ENCODE measurements at places on chromosomes 5 and 9.

DNA sequence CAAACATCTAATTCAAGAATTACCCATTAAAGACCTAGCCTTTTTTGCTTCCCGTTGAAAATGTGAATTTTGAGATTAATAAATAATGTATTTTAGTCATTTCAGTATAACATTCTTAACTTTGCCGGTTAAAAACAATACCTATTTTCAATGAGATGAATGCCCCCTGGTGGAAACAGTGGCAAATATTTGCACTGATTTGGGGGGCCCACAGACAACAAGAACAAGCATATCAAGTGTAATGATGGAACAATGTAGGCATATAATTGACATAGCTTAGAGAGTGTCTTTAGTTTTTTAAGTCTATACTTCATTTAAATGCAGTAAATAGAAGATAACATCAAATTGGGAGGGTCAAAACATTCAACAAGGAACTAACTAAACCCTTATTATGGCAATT, 111.9 kb downstream of the NTRK2 start:
- H3K27me3 ChIP-seq, result peaks cover 14% of the 10 kb centered on the region
- H3K27ac ChIP-seq, result no peak overlapping the region
- no peaks in the 10 kb centered on the region for H3K4me1 ChIP-seq

- H3K4me1 ChIP-seq, result no peaks in the 10 kb centered on the region
- H3K27ac ChIP-seq, result no peak overlapping the region
- no peak overlapping the region for H3K4me3 ChIP-seq
- no peak for DNase-seq
- H3K36me3 ChIP-seq, result no peaks in the 10 kb centered on the region
Observed at GRCh38 chr9:94153905-94154304, 69.6 kb downstream of the PTPDC1 start.

- H3K27me3 ChIP-seq, result no peaks in the 10 kb centered on the region
- no peak overlapping the region for H3K27ac ChIP-seq
- no peaks in the 10 kb centered on the region for H3K36me3 ChIP-seq
- DNase-seq, result no peak
- H3K4me1 ChIP-seq, result no peaks in the 10 kb centered on the region
- H3K4me3 ChIP-seq, result no peak overlapping the region
Observed at GRCh38 chr5:110899566-110900412, 161.0 kb downstream of the SLC25A46 start.

DNA sequence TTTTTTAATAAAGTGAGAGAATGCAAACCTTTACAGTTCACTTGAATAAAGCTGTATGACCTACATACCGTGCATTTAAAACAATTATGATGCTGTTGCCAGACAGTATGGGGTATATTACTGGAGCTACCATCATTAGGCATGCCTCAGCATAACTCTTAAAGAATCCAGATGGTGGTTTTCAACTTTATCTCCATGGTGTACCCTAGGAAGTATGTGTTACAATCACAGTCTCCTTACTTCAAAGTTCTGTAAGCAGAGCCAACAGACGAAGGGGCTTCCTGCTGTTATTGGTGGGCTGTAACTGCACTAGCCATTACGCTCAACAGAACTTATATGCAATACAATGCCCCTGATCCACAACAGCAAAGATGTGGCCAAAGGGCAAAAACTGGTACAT, 803.3 kb downstream of the DTWD2 start:
- no peak for DNase-seq
- no peaks in the 10 kb centered on the region for H3K36me3 ChIP-seq
- no peaks in the 10 kb centered on the region for H3K4me1 ChIP-seq

DNA sequence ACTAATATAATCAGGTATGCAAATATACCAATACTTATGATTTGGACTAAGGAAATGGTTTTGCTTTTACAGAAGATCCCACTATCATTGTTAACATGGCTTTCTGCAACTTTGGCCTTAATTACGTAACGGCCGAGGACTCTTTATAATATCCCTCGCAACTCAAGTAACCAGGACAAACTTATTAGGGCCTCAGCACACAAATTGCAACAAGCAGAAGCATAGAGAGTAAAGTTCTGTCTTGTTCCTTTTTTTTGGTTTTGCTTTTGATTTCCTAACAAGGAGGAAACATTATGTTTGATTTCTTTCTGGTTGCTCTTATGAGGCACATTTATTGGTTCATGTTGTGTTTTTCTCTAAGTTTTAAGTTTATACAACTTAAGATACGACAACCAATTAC, 60.4 kb downstream of the RORB start:
- H3K4me1 ChIP-seq, result no peaks in the 10 kb centered on the region
- H3K36me3 ChIP-seq, result no peaks in the 10 kb centered on the region
- H3K27ac ChIP-seq, result no peak overlapping the region
- no peak overlapping the region for H3K4me3 ChIP-seq

DNA sequence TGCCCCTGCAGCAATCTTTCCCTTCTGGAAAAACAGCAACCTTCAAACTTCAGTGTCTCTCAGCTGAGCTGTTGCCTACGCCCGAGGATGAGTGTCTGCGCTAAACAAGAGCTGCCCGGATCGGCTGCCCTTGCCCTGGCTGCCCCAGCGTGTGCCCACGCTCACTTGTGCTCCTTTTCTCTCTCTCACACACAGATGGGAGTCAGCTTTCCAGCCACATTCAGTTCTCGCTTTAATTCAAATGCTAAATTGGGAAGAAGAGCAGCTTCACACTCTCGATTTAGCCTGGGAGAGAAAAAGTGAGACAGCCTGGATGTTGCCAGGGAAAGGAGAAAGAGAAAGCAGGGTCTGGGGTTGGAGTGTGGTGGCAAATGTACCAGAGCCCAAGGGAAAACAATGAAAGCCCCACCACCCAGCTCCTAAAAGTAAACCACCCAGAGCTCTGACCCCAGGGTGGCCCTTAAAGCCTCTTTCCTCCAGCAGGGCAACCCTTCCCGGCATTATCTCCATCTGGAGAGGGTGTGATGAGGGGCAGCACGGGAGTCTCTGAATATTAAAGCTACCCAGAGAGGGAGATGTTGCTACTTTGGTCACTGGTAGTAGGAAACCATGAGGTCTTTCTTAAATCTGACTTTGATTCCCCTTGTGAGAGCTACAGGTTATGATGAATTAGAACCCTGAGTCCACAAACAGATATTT, 9.9 kb upstream of the EGR1 start:
- no peak for DNase-seq
- no peaks in the 10 kb centered on the region for H3K27me3 ChIP-seq

DNA sequence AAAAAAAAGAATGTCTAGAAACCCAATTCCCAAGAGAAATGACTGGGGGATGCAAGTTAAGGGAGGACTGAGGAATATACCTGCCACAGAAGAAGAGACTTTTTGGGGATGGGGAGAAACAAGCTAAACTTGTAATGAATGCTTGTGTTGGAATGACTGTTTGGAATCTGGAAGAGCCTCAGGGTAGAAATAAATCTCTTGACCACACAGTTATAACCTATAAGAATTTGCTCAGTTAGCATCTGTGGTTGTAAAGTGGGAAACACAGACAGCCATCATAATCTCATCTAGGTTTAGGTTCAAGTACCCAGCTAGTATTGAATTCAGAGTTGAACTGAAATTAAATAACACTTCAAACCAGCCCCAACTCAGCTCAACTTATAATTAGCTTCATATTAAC, 678.3 kb upstream of the CHD1 start:
- H3K27me3 ChIP-seq, result no peaks in the 10 kb centered on the region
- no peak overlapping the region for H3K4me3 ChIP-seq
- no peak for DNase-seq
- no peaks in the 10 kb centered on the region for H3K36me3 ChIP-seq
- no peak overlapping the region for H3K27ac ChIP-seq

DNA sequence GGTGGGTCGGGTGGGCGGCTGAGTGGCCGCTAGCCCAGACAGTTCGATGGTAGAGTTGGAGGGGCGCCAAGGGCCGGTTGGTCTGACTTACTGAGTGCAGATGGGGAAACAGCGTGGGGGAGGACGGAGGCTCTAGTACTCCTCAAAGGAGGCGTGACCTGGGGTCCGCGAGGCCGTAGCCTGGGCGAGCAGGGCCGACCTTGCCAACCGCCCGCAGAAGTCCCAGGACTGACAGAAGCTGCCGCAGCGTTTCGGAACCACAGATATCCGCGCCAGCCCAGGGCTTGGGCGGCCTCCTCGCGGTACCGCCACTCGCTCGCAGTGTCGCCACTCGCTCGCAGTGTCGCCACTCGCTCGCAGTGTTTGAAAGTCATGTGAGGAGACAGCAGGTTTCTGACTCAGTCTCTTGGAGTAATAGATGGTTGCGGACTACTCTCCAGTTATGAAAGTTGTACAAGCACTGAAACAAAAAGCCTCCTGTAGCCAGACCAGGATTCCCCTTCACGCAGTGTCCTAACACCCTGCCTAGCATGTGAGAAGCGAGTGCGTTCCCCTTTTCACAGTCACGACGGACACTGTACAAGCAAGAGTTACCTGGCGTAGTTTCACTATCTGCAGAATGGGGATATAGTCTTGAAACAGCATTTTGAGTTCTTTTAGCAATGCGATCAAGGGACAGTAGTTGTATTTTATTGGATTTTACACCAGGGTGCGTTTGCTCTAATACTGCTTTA, 674 bp downstream of the TMEM38B start:
- peaks cover 6% of the 10 kb centered on the region for H3K27me3 ChIP-seq
- peaks cover 3% of the 10 kb centered on the region for H3K36me3 ChIP-seq
- peak overlapping the region; percentile 83 for H3K4me3 ChIP-seq
- H3K27ac ChIP-seq, result peak overlapping the region; percentile 88
- H3K4me1 ChIP-seq, result peaks cover 25% of the 10 kb centered on the region

DNA sequence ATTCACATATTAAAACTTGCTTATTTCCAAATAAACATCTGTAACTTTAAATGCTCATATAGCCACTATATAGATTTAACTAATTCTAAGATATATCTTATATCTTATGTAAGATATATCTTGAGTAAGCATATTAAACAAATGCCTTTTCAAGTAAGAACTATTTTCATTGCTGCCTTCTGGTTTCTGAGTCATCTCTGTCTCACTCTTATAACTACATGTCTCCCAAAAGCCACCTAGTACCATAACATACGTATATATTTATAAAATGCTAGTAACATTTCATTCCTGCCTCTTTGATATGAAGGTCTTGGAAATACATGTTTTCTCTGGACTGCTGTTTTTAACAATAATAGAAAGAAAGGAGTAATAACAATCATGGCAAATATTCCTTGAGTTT, 429.5 kb downstream of the DTWD2 start:
- no peaks in the 10 kb centered on the region for H3K36me3 ChIP-seq
- H3K4me1 ChIP-seq, result no peaks in the 10 kb centered on the region
- no peak overlapping the region for H3K4me3 ChIP-seq
- H3K27ac ChIP-seq, result no peak overlapping the region
- DNase-seq, result no peak

DNA sequence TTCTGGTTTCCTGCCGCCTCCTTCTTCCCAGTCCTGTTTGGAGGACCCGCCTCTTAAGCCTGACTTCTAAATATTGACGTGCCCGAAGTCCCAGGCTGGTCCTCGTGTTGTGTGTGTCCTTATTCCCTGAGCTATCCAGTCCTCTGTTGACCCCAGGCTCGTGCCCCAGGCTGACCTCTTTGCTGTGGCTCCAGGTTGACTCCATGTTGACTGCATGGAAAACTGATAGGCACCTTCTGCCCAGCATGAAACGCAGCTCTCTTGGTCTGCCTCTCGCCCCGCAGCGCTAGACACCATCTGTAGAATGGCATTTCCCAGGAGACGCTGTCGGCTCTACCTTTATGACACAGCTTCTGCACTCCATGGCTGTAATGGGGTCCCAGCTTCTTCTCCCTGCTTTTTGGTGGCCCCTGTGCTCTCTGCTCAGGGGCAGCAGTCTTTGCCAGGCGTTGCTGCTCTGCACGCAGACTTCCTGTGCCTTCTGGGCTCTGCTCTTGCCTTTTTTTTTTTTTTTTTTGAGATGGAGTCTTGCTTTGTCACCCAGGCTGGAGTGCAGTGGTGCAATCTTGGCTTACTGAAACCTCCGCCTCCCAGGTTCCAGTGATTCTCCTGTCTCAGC, 28.4 kb downstream of the EHMT1 start:
- H3K27me3 ChIP-seq, result no peaks in the 10 kb centered on the region
- H3K4me3 ChIP-seq, result no peak overlapping the region
- no peak for DNase-seq

- no peak overlapping the region for H3K27ac ChIP-seq
- no peak overlapping the region for H3K4me3 ChIP-seq
- peaks cover 64% of the 10 kb centered on the region for H3K27me3 ChIP-seq
- H3K4me1 ChIP-seq, result no peaks in the 10 kb centered on the region
- H3K36me3 ChIP-seq, result no peaks in the 10 kb centered on the region
- DNase-seq, result no peak
Observed at GRCh38 chr9:93910196-93910595, 45.0 kb downstream of the BARX1 start.

DNA sequence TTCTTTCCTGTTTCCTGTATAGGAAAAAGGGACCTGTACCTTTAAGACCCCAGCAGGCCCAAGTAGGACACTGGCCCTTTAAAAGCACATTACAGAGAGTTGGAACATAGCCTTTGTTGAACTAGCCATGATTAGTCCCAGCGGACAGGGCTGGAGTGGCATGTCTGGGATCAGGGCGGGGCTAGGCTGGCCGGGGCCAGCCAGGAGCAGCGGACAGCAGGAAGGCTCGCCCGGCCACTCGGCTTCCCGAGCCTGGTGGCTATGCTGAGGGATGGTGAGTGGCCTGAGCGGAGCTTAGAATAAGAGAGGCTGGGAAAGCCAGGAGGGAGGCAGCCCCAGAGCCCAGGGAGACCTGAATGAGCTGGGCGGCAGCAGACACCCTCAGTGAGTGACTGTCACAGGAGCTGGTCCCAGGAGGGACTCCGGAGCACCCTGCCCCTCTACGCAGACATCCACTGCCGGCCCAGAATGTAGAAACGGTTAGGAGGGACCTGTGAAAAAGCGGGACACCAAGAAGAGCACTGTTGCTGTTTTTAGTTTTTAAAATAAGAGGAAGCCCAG, 92.1 kb downstream of the DAB2IP start:
- no peak overlapping the region for H3K27ac ChIP-seq
- no peak for DNase-seq
- H3K27me3 ChIP-seq, result peaks cover 7% of the 10 kb centered on the region
- H3K36me3 ChIP-seq, result no peaks in the 10 kb centered on the region

DNA sequence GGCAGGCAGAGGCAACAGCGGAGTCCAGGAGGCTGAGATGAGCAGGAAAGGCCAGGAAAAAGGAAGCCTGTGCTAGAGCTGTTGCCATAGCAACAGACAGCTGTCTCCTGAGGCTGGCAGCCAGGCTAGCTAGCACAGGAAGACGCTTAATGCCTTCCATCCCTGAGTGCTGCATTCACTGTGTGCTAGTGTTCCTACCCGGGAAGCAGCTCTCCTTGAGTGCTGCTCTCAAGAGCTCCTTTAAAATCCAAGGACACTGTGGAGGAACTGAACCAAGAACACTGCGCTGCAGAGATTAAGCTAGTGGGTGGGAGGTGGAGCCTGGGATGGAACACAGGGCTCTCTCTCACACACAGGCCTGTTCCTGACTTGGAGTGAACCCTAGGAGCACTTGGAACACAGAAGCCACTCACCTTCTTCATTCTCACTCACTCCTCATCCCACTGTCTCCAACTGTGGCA, 53.5 kb upstream of the IL7R start:
- H3K4me1 ChIP-seq, result peaks cover 44% of the 10 kb centered on the region
- no peak for DNase-seq

DNA sequence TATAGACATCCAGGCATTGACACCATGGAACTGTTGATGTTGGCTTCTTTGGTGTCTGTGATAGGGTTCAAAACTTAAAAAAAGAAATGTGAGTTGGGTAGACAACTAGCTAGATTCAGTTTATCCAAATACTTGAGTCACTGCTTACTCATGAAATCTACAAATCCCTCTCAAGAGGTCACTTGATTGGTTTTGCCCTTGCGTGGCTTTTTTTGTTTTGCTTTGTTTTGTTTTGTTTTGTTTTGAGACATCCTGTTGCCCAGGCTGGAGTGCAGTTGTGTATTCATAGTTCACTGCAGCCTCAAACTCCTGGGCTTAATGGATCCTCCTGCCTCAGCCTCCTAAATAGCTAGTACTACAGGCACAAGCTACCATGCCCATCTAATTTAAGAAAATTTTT, 10.5 kb upstream of the ENTREP1 start:
- peaks cover 41% of the 10 kb centered on the region for H3K27me3 ChIP-seq
- H3K27ac ChIP-seq, result no peak overlapping the region
- H3K36me3 ChIP-seq, result no peaks in the 10 kb centered on the region
- no peak for DNase-seq
- H3K4me1 ChIP-seq, result no peaks in the 10 kb centered on the region
- no peak overlapping the region for H3K4me3 ChIP-seq

Data from effector memory CD8-positive, alpha-beta T cell (primary cell).